Fibroblast of skin of abdomen (primary cell): ENCODE measurements at places on chromosomes 1 and 21.

GRCh38 chr1:225318706-225319575 is 108.9 kb downstream of the LBR start:
- peak; percentile 38 for DNase-seq

- DNase-seq = peak; percentile 61
Observed at GRCh38 chr1:88983791-88984559, 8.5 kb downstream of the KYAT3 start.

- no peak for DNase-seq
Observed at GRCh38 chr21:35266546-35266945, 217.4 kb upstream of the RUNX1 start.

DNA sequence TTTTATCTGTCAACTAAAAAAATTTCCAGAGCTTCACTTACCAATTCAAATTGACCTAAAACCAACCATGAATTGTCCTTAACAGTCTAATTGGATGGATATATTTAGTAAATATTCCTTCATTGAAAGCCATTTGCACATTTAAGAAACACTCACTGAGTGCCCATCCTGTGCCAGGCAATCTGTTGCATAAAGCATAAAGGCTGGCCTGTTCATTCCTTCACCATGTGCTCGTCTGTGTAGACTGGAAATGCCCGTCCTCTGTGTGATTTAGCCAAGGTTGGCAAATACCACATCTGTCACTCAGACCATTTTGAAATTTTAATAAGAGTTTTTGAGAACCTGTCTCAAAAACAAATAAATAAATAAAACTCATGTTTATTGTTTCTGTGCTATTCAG is 57.1 kb downstream of the ZNF684 start:
- DNase-seq = no peak

- no peak for DNase-seq
Observed at GRCh38 chr1:186943891-186944686, 115.3 kb downstream of the PLA2G4A start.

DNA sequence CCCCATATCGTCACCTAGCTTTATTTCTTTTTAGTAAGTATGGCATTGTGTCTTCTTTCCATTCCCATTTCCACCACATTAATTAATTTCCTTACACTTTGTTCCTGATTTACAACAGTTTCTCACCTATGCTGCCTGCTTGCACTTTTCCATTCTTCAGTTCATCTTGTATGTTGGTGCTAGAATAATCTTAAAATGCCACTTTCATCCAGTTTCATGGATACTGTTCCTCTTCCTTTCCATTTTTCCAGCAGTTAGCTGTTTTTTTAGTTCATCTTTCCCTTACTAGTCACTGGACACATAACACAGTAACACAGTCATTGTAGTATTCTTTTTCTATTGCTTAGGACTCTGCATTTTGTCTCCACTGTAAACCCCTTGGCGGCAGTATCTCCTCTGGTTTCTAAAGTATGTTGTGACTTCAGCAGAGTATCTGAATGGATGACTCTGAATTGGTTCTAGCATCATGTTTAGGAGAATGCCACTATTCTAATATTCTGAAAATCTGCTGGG is 2.1 kb downstream of the CDC7 start:
- DNase-seq = peak; percentile 41

- DNase-seq = no peak
Observed at GRCh38 chr1:170218257-170218650, 72.5 kb downstream of the NTMT2 start.

GRCh38 chr1:205287767-205288559 is 33.6 kb downstream of the NUAK2 start:
- DNase-seq = peak; percentile 45

GRCh38 chr1:97270508-97271307 is 549.1 kb downstream of the PTBP2 start:
- peak; percentile 25 for DNase-seq

GRCh38 chr1:202143011-202143767 is 1.3 kb downstream of the ARL8A start:
- no peak for DNase-seq

DNA sequence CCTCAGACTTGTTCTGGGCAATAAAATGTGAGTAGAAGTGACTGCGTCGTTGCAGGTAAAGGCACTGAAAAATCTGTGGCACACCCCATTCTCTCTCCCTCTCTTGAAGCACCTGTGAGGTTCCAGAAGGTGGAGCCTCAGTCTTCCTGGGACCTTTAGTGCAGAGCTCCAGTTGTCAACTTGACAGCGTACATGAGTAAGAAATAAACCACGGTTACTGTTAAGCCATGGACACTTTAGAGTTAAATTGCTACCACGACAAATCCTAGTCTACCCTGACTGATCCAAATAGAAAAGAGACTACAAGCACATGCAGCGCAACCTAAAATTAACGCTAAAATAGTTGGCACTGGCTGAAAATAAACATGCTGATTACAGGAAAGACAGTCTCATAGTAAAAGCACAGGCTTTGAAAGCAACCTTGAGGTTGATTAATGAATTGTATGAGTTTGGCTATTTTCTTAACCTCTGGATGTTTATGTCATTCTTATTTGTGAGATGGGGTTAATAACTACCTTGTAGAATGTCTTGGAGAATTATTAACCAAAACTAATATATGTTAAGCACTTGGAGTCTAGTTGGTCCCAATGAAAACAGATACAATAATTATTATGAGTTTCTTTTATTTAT is 93.0 kb upstream of the PLPPR4 start:
- no peak for DNase-seq

- peak; percentile 8 for DNase-seq
Observed at GRCh38 chr1:204225841-204226735, 12.3 kb upstream of the GOLT1A start.

GRCh38 chr1:110106013-110106941 is 6.0 kb upstream of the UBL4B start:
- DNase-seq = peak; percentile 64

DNA sequence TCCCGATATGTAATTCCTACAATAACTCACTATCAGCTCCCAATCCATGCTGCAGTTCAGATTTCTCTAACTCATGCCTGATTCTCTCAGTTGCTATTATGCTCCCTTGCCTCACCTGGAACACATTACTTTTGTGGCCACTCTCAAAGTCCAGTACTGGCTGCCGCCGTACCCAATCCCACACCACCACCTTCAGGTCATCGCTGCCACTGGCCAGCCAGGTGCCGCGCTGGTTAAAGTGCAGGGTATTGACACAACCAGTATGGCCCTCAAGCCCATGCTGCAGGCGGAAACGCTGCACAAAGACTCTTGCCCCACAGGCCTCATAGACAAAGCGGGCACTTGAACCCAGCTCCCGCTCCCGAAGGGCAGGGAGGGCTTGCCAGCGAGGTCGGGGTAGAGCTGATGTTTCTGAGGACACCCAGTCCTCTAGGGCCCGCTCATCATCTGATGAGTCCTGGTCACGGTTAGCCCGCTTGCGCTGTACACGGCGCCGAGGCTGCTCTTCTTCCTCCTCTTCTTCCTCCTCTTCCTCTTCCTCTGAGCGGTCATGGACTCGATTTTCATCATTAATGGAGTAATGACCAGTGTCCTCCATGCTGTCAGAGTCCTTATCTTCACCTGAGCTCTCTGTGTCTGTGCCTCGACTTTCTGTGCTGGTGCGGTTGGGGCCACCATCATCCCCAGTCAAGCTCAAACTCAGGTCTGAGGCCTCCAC is 22.6 kb downstream of the DCAF8 start:
- DNase-seq = no peak
